NCI-H524 (cell line): ENCODE measurements at places on chromosomes 11 and 22.

DNA sequence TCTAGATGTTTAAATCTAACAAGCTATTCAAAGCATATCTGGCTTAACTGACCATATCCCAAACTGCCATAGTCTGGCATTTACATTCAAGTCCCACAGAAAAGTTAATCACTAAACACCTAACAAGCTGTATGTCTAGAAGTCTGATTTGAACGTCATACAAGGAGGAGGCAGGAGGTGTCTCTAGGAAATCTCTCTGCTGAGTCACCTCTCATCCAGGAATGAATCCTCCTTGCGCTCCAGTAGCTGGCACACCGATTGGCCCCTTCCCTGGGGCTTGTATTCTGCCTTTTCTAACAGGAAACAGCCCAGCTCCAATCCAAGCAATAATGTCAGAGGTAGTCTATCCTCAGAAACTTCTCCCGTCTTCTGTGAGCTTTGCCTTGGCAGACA lies 31.8 kb downstream of the FEZ1 start:
- DNase-seq: peak; percentile 62

DNA sequence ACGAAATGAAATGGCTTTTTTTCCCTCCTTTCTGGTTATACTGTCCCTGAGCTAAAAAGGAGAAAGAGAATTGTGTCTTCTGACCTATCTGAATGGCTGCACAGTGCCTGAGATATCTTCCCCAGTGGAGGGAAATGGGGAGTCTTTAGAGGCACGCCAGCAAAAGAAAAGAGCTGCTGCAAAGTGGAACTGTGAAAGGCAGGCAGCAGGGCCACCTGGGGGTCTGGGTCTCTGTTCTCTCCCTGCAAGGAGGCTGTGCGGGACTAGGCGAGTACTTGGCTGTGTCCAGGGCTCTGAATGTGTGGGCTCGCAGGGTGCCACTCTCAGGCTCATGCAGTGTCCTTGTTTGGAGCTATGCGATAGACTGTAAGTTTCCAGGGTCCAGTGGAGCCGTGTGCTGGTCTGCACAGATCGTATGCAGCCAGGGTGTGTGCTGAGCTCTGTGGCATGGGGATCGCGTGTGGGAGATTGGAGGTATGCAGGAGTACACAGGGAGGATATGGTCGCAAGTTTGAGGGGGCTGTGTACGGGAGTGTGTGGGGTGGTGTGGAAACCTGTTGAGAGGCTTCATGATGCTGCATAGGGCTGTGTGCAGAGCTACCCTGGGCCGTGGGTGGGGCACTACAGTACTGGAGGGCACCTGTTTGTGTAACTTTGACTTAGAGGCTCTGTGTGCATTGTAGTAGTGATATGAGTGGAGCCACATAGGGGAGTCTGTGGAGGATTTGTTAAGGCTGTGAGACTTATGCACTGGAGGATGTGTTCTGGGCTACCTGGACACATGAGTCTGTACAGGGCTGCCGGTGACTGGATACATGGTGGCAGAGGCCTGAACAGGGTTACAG lies 70.1 kb upstream of the OLFML1 start:
- no peak for DNase-seq

DNA sequence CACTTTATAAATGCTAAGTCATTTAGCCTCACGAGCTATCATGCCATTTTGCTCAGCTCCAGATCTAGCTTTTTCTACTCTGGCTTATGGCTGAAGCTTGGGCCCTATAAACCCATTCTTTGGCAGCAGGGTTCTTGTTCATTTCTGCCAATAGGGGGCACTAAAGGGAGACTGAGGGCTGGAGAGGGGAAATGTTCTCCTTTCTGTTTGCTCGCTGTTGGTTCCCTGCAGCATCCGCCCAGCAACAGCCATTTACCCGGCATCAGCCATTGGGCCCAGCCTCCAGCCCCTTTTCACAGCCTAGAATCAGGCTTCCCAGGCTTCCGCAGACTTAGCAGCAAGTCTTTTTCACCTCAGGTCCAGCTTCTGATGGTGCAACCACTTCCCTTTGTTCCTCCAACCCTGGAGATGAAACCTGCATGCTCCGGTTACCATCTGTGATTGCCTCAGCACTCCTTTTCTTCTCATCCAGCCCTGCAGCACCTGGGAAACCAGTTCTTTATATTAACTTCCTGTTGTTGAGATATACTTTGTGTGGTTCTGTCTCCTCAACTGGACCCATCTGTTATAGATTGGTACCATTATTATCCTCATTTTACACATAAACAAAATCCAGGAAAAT lies 4.2 kb upstream of the ME3 start:
- DNase-seq: no peak

DNA sequence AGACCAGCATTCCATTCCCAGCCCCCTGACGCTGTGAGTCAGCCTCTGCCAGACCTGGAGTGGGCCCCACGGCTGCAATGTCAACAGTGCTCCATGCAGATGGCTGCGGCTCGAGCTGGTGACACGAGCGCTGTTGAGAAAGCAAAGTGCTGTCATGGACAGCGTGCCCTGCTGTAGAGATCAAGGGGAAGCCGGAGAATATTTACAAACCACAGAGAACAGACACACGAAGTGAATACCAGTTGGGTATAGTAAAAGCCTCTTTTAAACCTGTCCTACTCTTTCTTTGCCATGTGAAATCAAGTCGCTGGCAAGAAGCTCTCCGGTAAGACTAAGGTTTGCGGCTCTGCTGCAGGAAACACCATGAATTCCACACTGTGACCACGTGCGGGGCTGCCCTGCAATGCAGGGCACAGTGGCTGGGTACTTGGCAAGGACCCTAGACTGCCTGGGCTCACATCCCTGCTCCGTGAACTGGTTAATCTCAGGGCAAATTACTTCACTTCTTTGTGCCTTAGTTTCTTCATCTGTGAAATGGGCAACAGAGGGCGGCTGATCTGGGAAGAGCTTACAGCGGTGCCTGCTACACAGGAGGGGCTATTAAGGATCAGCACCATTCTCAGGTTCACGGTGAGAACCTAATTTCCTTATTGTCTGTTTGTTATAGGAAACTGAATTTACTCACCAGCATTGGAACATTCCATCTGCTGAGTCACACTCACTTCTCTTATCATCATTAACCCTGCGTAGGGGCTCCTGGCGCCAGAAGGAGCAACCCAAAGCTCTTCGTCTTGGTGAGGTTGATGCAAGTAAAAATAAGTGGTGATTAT lies 27.8 kb upstream of the ELFN2 start:
- no peak for DNase-seq

GRCh38 chr11:5818245-5818886 lies 9.6 kb downstream of the OR52N2 start:
- no peak for DNase-seq
